ENCODE measurements at places on chromosomes 5 and 9.

DNA sequence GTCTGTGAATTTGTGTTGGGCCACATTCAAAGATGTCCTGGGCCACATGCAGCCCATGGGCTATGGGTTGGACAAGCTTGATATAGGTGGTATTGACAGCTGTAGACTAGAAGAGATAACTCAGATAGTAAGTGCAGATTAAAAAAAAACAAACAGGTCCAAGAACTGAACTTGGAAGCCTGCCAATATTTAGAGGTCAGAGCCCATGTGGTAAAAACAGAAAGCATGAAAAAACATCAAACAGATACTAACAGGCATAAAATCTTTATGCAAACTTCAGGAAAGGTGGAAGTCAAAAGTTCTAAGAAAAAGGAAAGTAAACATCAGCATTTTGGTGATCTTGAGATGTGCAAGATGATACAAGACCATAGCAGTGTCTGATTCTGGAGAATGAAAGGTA lies 155.1 kb upstream of the NR4A3 start:
- no peak for ATAC-seq

DNA sequence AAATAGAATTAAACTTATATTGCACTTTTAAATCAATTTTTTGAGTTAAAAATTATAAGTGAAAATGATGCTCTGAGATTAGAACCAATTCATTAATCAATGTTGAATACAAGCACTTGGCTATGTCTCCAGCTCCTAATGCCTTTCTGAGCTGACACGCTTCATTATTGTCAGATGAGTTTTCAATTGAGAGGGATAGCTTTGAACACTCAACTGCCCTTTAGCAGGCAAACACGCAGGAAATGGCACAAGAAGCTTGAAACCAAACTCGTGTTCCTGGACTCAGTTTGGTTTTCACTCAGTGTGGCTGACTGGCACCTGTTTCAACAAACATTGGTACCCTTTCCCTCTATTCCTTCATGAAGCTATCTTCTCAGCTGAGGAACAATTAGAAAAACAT lies 109.8 kb downstream of the MCTP1 start:
- ATAC-seq = no peak

GRCh38 chr9:136264441-136265405 lies 19.1 kb upstream of the QSOX2 start:
- no peak for ATAC-seq

GRCh38 chr5:68711293-68712200 lies 382.3 kb upstream of the SLC30A5 start:
- peak; percentile 71 for ATAC-seq

DNA sequence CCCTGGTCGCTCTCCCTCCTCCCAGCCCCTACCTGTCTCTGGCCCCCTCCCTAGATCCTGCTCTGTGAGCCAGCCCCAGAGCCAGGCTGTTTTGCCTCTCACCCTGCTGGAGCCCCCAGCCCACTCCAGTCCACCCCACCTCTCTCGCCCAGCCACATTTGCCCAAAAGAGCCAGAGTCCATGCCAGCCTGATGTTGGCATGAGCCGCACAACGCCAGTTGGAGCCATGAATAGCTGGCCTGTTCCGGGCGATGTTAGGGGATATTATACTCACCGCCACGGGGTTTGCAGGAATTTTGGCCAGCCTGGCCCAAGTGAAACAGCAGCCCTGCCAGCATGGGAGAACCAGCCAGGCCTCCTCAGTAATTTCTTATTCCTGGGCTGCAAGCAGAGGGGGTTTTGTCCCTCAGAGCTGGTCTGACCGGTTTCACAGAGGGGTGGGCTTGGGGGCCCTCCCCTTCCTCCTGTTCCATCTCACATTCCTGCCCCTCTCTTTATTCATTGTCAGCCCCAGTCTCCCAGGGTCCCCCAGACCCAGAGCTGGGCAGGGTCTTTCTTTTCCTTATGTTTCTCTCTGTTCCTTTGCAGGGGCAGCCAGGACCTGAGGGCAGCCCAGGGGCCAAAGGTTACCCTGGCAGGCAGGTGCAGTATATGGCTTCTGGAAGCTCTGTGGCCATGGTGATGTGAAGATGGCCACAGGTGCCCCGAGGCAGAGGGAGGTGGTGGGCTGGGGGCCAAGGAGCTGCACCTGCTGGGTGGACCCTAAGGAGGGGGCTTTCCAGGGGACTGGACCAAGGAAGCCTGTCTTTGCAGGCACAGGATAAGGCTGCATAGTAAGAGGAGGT lies 50.1 kb downstream of the COL27A1 start:
- ATAC-seq = no peak

DNA sequence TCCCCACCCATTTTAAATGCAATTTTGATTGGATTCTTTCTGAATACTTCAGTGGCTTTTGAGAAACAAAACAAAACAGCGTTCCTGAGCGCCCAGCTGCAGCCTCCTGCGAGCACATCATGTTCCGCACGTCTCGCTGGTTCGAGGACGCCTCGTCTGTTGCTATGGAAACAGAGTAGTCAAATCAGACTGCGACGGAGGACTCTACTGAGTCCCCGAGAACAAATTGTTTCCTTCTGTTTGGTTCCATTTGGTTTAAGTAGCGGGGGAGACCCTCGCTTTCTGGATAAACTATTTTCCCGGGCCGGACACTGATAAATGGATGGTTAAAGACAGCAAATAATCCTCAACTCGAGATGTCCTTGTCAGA lies 69.0 kb downstream of the SLC28A3 start:
- peak; percentile 80 for ATAC-seq

DNA sequence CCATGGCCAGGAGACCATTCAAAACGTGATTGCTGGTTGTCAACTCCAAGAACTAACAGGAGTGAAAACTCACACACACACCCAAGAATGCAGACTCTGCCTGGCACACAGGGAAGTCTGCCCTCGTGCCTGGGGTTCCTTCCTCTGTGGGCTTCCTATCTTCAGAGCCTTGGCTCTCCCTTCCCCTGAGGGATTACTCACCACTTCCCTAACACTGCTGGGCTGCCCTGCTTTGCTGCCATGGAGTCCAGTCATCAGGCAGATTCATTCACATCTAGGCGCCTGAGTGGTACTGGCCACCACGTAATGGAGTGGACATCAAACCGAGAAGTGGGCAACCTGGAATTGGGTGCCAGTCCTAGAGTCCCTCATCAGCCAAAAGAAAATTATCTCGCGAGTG lies 76.4 kb upstream of the PRSS3 start:
- ATAC-seq = no peak

GRCh38 chr9:131624636-131625507 lies 79.5 kb downstream of the PRRT1B start:
- ATAC-seq = no peak

DNA sequence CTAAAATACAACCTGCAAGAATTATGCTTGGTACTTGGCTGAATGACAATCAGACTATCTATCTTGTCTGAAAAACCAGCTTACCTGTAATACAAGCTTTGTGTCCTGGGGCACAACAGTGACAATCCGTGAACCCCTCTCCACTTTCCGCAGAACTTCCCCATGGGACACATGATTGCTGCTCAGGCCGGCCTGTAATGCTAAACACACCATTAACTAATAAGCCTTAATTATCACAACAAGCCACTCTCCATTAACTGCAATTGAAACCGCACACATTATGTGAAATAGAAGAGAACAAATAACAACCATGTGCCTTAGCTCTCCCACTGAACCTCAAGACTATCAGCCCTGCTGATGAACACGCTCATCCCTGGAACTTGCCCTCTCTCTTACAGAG lies 33.7 kb downstream of the ELP1 start:
- no peak for ATAC-seq

- no peak for ATAC-seq
Measured at GRCh38 chr5:35369965-35370790, 139.9 kb upstream of the PRLR start.

DNA sequence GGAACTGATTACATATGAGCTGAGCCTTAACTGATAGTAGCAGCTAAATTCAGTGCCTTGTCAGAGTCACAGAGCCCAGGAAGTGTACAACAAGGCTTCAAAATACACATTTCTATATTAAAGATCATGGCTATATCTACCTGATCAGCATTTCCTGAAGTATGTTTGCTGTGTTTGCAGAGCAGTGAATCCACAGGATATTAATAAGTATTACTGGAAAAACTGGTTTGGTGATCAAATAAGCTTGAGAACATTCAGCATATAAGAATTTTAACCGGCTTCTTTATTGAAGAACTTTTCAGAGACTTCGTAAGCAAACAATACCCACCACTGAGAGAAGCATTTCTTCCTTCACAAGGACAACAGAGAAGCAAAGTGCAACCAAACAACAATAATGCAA lies 227.0 kb downstream of the ELAVL2 start:
- ATAC-seq = no peak

DNA sequence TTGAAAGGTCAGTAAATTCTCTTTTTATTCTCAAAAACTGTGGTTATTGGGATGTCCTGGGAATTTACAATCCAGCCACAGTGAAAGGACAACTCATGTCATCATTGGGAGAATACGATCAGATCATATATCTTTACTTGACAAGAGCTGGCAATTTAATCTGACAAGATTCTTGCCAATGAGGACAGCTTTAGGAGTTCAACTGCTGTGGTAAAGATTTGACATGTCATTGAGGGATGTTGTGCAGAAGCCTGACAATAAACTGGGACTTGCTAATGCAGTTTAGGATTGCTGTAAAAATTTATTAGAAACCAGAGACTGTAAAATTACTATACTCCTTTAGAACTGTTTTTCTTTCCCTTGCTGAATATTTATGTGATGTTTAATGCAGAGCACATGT lies 1131.0 kb downstream of the MAT2B start:
- ATAC-seq = no peak

- ATAC-seq = no peak
Measured at GRCh38 chr5:65062469-65063083, 293.8 kb downstream of the CWC27 start.

DNA sequence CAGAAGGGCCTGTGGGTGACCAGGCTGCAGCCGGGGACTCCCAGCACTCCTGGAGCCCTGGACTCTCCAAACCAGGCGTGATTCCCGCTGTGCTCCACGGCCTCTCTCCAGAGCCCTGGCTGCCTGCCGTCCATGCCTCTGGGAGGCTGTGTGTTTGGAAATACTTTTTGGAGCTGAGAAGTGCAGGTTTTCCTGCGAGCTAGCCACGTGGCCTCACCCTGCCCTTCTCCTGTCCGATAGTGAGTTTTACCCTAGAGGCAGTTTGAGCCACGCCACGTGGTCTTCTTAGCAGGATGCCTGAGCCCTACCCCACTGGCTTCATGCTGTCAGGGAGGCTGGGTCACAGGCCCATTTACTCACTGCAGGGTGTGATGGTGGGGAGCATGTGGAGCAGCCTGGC lies 71.3 kb downstream of the COL5A1 start:
- ATAC-seq = no peak

- no peak for ATAC-seq
Measured at GRCh38 chr5:141420855-141421488, at the start of gene PCDHGA11. Gene PCDHGA11, plus strand, starts transcription at chr5:141421051. Its CDS starts 177 bp downstream, at chr5:141421228.

- no peak for ATAC-seq
Measured at GRCh38 chr5:120255214-120255613, 208.9 kb upstream of the PRR16 start.

DNA sequence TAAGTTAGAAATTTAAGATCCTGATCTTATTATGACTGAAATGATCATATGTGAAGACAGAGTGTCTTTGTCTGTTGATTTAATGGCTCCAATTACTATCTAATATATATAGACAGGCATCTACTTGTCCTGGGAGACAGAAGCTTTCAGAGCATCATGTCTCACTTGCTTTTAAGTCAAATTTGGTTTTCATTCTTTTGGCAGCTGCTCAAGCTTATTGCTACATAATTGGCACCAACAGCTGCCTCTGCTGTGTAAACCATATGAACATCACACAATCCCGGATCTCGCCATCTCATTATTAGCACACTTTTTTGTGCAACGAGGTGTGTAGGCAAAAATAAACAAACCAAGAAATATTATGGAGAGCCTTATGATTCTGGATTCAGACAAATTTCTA lies 1717.9 kb downstream of the EFNA5 start:
- ATAC-seq = no peak

- no peak for ATAC-seq
Measured at GRCh38 chr5:132370971-132371602, 1.6 kb downstream of the SLC22A5 start.

GRCh38 chr5:156682971-156683370 lies 167.1 kb upstream of the PPP1R2B start:
- no peak for ATAC-seq

DNA sequence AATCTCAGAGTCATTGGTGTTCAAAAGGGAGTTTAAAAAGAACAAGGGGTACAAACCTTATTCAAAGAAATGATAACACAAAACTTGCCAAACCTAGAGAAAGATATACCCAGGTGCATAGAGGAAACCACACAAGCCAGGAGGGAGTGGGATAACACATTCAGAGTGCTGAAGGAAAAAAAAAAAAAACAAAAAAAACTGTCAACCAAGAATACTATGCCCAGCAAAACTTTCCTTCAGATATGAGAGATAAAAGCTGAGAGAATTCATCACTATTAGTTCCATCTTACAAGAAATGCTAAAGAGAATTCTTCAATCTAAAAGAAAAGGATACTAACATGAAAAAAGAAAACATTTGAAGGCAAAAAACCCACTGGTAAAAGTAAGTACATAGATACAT lies 11.5 kb upstream of the TESK1 start:
- no peak for ATAC-seq

GRCh38 chr5:9381464-9381863 lies 164.4 kb downstream of the SEMA5A start:
- ATAC-seq = no peak

DNA sequence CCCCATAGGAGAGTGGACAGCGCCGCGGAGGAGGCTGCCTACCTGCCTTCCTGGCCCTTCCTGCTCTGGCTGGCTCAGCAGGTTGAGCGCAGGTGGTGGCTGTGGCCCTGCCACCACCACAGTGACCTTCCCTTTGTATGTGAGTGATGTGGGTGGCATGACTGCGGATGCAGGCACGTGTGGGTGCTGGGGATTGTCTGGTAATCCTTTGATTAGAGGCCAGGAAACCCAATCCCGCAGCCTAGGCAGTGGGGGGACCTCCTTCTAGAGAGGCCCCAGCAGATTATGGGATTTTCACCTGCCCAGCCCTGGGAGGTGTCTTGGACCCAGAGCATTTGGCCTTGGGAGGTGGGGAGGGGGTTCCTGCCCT lies 16.5 kb downstream of the RXRA start:
- ATAC-seq = no peak

DNA sequence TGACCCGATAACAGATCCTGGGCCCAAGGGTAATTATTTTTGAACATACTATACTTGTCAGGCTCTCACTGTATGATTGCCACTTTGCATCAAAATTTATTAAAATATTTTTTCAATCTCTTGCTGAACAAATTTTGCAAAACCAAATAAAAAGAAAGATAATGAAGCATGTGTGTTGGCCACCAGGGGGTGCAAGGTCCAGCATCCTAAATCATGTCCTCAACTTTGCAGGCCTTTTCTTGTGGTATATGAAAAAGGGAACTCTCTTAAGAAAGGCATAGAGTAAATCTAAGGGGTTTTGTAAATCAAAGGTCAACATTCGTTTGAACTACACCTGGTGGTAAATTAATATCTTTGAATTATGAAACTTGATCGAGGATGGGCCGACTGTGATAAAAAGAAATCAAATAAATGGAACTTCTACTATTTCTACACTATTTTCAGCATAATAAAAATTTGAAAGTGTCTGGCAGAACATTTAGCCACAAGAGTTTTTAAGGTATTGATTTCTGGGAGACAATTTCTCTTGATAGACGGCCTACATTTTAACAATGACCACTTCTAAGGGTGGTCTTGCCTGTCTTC lies 676.5 kb downstream of the DMRTA1 start:
- ATAC-seq = no peak

GRCh38 chr5:26148569-26149107 lies 889.7 kb downstream of the CDH9 start:
- ATAC-seq = no peak
